NCI-H1417 treated with DMSO at 0.1 percent for 48 hours (cell line): ENCODE measurements at places on chromosomes 5 and 9.

DNA sequence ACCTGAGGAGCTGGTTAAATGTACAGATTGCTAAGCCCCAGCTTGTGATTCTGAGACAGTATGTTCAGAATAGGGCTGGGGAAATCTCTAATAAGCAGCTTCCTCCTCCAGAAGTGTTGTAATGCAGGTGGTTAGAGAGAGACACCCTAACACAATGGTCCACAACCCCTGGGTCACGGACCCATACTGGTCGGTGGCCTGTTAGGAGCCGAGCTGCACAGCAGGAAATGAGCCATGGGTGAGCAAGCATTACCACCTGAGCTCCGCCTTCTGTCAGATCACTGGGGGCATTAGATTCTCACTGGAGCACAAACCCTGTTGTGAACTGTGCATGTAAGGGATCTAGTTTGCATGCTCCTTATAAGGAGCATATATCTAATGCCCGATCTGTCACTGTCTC is 61.8 kb downstream of the SLC36A1 start:
- DNase-seq: no peak

GRCh38 chr9:81999806-82000205 is 11.2 kb downstream of the SPATA31D1 start:
- no peak for DNase-seq

DNA sequence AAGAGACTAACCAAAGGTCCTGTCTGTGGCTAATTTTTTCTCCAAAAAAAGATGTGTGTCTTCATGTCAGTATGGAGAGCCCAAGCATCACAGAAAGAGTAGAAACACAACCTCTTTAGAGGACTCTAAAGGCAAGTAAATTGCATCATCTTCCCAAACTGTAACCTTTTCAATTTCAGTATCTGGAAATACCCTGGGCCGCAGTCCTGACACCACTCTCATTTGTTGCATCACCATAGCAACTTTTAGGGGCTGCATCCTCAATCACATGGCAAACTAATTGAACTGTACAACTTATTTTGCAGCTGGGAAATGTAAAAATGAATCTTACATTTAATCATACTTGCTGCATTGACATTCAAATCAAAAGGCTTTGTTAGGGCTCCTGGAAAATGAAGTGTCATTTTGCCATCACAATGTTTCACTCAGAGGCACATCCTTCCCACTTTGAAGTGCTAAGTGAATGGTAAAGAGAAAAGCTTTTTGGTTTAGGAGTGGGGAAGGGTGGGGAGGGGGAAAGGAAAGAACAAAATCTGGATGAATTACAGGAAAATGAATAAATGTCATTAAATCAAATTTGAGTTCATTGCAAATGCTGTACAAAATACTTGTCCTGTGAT is 60.6 kb upstream of the GRIA1 start:
- no peak for DNase-seq

GRCh38 chr5:124878583-124879342 is 132.3 kb upstream of the ZNF608 start:
- no peak for DNase-seq

- no peak for DNase-seq
Measured at GRCh38 chr9:138049779-138050471, 172.3 kb downstream of the CACNA1B start.

DNA sequence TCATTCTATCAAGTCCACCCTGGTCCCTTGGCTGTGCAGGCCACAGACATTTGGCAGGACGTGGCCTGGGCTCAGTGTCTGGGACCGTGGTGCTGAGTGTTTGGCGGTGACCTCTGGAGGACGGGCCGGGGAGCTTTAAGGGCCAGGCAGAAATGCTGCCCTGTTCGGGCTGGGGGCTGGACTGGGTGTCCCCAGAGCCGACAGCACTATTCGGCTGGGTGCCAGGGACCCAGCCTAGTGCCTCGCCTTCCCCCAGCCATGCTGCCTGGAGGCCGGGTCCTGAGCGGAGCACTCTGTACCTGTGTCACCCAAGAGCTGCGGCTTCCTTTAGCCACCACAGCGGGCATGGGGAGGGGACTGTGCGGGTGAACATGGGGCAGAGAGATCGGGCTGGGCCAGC is 40.4 kb downstream of the COL5A1 start:
- no peak for DNase-seq

GRCh38 chr9:93345643-93346230 is 105.7 kb upstream of the FAM120A start:
- DNase-seq: no peak

- no peak for DNase-seq
Measured at GRCh38 chr9:124733964-124734740, 37.0 kb downstream of the NR6A1 start.
